ENCODE measurements at places on chromosomes 4 and X.

GRCh38 chr4:86582410-86582809, 11.7 kb upstream of the PTPN13 start:
- DNase-seq, result no peak

DNA sequence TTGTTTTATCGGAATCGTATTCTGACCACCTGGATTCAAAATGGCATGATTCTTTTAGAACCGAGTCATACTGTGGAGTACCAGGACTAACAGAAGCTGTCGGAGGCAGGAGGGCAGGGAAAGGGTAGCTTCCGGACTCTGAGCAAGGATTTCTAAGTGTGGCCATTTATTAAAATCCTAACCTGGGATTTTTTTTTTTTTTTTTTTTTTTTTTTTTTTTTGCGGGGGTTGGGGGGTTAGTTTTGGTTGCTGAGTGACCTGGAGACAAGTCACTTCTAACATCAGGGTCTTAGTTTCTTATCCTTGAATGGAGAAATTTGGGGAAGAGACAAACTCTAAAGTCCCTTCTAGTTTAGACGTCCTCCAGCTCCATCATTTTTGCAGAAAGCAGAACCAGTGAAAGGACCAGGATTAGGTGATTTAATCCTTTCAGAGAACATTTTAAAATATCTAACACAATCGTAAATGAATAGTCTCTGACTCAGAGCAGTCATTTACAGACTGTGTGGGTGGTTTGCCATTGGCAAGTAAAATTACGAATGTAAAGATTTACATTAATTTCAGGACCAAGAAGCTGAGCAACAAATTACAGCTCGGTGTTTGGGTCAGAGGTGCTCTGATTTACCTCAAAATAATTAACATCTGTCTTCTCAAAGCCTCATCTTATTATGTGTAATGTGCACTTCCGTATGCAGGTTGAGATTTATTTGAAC, 7.3 kb downstream of the SLC25A5 start:
- no peak for DNase-seq

GRCh38 chr4:99821918-99822503, 5.4 kb downstream of the DAPP1 start:
- no peak for DNase-seq

DNA sequence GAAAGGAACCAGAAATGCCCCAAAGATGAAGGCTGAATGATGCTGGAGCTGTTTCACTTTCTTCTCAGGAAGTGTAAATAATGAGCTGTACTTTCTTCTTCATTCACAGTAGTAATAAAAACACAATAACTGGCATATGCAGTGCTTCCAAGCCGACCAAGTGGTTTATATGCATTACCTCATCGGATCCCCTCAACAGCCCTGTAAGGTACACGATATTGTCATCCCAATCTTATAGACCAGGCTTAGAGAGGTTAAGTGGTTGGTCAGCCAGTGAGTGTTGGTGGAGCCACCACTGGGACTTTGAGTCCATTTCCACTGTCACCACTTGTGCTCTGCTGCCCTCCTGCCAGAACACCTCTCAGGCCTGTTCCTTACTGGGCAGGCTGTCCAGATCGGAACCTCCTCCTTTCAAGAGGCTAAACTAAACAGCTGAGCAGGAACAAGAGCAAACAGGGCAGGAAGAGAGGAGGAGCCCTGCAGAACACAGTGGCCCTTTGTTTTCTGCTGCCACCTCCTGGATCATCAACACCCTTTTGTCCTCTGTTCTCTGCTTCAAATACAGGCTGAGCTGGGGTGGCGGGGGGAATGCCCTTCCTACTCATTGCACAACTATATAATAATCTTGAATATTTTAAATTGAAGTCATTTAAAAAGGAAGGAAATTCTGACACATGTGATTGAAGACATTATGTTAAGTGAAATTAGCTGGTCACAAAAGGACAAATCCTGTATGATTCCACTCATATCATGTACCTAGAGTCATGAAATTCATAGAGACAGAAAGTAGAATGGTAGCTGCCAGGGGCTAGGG, 112.5 kb upstream of the ATP6AP2 start:
- DNase-seq, result peak; percentile 51

- DNase-seq, result no peak
These were observed 8.8 kb downstream of the TET2 start for GRCh38 chr4:105155426-105155825.

GRCh38 chr4:141215030-141215429, 5.7 kb upstream of the ZNF330 start:
- DNase-seq, result no peak

DNA sequence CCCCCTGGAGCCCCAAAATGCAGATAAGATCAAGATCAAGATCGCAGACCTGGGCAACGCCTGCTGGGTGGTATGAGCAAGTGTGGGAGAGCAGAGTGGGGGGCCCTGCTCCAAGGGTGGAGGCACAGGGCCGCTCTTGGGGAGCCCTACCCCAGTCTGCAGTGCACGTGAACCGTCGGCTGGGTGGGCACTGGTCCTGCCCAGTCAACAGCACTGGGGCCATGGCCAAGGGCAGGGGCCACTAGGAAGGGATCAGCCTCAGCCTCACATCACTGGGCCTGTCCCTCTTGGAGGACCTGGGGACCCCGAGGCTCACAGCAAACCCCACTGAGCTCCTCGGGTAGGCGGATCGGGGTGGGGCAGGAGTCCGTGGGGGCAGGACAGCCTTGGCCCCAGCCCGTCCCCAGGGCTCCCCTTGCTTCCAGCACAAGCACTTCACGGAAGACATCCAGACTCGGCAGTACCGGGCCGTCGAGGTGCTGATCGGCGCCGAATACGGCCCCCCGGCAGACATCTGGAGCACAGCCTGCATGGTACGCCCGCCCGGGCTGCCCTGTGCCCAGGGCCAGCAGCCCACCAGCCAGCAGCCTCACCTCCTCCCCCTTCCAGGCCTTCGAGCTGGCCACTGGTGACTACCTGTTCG, 3.6 kb downstream of the SRPK3 start:
- no peak for DNase-seq

GRCh38 chr4:170414961-170415360, 325.2 kb upstream of the AADAT start:
- DNase-seq, result no peak

DNA sequence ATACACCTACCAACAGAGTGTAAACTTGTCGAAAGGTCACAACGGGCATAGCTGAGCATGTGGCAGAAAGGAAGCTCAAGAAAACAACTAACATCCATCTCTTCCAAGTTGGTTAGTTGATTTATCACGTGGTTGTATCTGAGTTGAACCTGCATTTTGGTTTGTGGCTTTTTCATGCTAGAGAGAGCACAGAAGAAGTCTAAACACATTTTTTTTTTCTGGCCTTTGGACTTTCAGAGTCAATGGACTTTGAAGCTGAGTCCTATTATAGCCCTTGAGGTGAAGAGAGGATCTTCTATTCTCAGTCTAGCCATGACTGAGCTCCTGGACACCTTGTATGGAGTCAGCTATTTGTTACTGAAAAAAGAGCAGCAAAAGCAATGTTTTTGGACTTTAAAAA, 150.6 kb upstream of the TRPC5 start:
- DNase-seq, result no peak

GRCh38 chr4:161827013-161827412, 336.8 kb downstream of the FSTL5 start:
- no peak for DNase-seq

GRCh38 chr4:69057620-69058409, 38.5 kb upstream of the UGT2B7 start:
- no peak for DNase-seq

DNA sequence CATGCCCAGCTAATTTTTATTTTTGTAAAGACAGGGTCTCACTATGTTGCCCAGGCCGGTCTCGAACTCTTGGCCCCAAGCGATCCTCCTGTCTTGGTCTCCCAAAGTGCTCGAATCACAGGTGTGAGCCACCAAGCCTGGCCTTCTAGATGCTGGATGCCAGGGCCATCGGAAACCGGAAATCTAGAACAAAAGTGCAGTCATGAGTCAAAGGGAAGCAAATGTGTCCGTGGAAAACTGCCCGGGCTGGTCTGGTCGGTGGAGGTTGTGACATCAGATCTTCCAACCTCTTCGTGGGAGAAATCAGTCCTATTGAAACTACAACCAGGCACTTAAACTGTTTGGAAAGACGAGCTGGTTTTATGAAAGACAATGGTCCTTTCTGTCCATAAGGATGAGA, 92.3 kb upstream of the SHOX start:
- DNase-seq, result no peak

DNA sequence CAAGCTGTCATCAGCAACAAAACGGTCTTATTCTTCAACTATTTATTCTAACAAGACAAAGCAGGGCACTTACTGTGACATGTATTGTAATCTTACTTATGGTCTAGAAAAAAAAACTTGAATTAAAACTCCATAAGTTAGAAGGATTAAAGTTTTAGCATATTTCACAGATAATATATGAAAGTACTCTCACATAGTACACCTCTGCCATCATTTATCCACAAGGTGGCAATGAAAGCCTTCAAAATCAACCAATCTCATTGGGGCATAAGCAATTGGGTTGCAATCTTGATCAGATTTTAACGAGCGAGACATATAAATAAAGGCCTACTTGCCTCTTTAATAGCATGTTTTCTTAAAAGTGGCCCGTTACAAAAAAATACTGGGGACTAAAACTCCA, 1382.9 kb downstream of the FAM133A start:
- no peak for DNase-seq

- no peak for DNase-seq
These were observed 35.8 kb upstream of the NOCT start for GRCh38 chr4:138979742-138980141.

GRCh38 chr4:80484712-80485111, 149.2 kb downstream of the CFAP299 start:
- no peak for DNase-seq

GRCh38 chr4:687971-688853, 739 bp downstream of the SLC49A3 start:
- no peak for DNase-seq

DNA sequence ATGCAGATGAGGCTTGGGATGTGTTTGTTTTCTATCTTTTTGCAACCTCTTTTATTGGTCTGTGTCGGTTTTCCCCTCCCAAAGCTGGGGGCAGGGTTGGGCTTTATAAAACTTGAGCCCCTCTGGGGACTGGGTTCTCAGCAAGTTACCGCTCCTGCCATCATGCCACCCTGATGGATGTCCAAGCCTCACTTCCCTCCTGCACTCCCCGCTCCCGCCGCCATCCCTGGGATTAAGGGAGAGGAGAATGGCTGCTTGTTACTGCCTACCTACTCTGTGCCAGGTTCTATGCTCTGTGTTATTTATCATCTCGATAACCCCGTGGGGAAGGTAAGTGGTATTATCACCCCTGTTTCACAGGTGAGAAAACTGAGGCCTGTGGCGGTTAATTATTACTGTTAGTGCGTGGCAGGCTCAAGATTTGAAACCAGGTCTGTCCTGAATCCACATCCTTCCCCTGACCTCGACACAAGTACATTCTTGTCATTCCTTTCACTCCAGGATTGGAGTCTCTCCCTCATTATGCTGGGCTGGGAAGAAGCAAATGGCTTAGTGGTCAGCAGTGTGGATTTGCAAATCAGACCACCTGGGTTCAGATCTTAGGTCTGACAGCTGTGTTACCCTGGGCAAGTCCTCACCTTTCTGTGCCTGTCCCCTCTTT, 4.5 kb downstream of the UBA1 start:
- no peak for DNase-seq

DNA sequence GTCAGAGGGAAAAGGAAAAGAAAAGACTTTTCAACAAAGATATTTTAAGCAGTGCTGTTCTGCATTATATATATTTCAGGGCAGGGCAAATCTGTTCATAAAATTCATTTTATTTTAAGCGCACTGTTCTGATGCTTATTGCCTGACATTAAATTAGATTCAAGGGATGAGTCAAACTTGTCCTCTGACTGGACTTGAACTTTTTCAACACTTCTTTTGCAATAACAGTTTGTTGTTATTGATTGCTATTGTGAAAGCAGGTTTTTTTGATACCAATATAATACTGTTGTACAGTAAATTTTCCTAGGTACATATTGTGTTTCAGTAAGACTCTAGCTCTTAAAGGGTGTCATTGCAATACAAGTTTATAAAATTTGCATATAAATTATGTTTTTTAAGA, 481.3 kb downstream of the NAF1 start:
- DNase-seq, result no peak

GRCh38 chr4:139675651-139676050, 10.0 kb downstream of the MGST2 start:
- no peak for DNase-seq

GRCh38 chr4:182513587-182514291, 270.5 kb downstream of the TENM3 start:
- no peak for DNase-seq

GRCh38 chrX:38811515-38812243, 10.4 kb downstream of the MID1IP1 start:
- DNase-seq, result peak; percentile 31

GRCh38 chr4:140947506-140947905, 185.8 kb downstream of the RNF150 start:
- DNase-seq, result no peak

- DNase-seq, result no peak
These were observed 262.7 kb downstream of the DHX15 start for GRCh38 chr4:24321616-24322015.

- DNase-seq, result no peak
These were observed 12.3 kb downstream of the MID1 start for GRCh38 chrX:10608099-10608498.

- no peak for DNase-seq
These were observed 254.0 kb upstream of the PITX2 start for GRCh38 chr4:110876866-110877265.

DNA sequence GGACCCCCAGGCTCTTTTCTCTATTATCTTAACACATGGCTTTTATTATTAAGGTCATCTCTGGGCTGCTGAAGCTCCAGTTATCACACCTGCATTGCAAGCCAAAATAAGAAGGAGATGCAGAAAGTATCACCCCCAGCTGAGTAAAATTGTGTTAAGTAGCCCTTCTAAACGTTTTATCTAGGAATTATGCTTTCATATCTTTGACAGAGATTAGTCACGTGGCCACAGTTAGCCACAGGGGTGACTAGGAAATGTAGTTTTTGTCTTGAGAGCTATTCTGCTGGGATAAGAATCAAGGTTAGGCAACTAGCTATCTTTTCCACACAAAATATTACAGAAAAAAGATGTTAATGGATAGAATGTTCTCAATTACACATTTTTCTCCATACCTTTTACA, 102.1 kb downstream of the ANXA3 start:
- no peak for DNase-seq

DNA sequence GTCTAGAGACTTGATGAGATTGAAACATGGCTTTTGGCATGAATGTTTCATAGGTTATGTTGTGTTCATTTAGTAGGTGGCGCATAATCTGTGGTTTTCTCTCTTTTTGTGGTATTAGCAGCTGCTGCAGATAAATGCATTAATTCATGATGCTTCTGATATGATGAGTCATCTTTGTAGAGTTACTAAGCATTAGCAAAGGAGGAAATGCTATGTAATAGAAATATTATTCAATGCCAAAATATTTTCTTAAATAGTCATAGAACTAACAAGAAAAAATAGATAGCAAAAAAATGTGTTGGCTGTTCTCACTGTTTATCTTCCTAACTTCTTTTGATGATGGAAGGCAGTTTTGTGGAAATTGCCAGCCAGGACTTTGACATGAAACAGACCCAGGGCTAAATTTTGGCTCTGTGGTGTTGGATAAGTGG, 3.6 kb downstream of the ZXDB start:
- no peak for DNase-seq

GRCh38 chr4:14152834-14153519, 525.5 kb upstream of the BOD1L1 start:
- no peak for DNase-seq
